Fibroblast of lung (primary cell): ENCODE measurements at places on chromosomes 7 and 10.
A peak's percentile ranks its signal among the peaks of the same experiment; 100 is the strongest.

DNA sequence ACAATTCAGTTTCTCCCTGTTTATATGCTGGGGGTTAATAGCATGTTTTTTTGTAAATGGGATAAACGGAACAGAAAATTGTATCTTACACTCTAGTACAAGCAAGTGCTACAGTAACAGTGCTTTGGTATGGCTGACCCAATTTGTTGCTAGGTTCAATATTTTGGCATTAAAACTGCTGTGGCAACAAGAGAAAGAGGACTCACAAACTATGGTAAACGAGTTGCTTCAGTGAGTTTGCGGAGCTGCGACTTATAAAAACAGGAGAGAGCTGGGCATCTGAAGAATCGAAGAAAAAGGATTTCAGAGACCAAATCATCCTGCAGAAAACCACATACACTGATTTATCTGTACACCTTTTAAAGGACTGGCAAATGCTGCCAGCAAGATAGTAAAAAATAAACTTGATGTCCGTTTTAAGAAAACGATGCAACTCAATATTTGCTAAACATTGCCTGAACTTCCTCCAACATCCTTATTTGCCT, 2.2 kb downstream of the GLUD1 start:
- DNase-seq: peak; percentile 62

- DNase-seq: no peak
Observed at GRCh38 chr10:75941223-75941801, 509.9 kb downstream of the LRMDA start.

- DNase-seq: peak; percentile 52
Observed at GRCh38 chr10:13973742-13974141, 357.0 kb downstream of the FRMD4A start.

DNA sequence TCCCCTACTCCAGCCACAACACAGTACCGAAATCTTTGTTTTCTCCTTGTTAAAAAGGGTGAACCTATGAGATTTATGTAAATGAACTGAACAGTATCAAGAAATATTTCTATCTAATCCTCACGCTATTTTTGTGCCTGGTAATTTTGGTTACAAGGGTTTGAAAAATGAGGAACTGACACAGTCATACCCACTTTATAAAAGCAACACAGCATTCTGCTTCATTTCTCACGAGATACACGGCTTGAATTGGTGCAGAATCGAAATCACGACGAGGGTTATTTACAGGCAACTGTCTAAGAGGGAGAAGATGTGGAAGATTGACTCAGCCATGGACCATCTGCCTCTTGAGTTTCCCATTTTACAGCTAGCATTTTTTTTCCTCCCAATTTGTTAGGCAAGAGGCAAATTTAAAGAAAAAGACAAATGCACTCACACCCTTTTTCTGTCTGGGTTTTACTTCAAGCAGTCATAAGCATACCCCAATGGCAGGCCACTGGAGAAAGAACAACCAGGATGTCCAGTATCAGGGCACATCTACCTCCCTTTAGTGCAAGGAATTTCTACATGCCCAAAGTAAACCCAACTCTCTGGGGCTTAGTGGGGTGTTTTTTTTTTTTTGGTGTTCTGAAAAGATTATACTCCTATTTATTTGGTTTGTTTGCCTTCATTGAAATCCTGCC, 108.1 kb downstream of the ITGB8 start:
- no peak for DNase-seq

GRCh38 chr10:75140246-75140645, 28.8 kb downstream of the SAMD8 start:
- DNase-seq: no peak

DNA sequence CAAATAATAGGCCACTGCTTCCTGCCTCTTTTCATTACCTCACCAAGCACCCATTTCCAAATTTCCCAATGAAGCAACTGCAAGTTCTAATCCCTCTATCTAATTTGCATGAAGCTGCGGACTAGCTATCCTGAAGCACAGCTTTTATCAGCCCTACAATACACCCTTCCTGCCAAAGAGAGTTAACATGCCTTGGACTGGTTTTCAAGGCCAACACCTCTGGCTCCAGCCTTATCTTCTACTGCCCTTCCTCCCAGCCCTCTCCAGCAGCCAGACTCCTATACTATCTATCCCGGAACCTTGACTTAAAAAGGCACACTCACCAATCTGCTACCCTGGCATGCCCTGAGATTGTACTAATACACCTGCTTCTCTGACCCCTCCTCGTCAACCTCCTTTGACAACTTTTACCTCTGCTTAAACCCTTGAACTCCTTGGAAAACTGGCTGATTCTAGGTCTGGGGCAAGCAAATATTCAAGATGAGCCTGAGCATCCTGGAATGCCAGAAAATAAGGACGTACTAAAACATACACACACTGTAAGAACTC, 73.4 kb downstream of the SGMS1 start:
- peak; percentile 34 for DNase-seq

- peak; percentile 11 for DNase-seq
Observed at GRCh38 chr10:28797904-28798371, 120.6 kb downstream of the BAMBI start.

- no peak for DNase-seq
Observed at GRCh38 chr7:11950281-11950680, 118.3 kb upstream of the THSD7A start.

DNA sequence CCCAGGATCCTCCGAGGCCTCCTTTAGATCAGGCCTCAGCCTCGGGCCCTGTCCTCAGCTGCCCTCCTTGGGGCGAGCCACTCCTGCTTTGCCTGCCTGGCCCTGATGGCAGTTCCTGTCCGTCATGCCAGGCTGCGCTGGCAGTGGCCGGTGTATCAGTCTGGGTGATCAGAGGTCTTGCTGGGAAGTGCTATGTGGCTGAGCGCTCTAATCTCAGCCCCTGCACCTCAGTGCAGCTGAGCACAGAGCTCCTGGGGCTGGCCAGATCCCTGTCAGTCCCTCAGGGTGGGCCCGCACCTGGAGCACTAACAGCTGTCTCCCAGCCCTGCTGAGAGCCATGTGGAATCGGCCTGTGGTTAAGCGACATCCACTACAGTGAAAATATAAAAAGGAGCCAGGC, 14.8 kb upstream of the CFAP46 start:
- DNase-seq: no peak

- no peak for DNase-seq
Observed at GRCh38 chr7:154781369-154782303, 221.3 kb downstream of the PAXIP1 start.

DNA sequence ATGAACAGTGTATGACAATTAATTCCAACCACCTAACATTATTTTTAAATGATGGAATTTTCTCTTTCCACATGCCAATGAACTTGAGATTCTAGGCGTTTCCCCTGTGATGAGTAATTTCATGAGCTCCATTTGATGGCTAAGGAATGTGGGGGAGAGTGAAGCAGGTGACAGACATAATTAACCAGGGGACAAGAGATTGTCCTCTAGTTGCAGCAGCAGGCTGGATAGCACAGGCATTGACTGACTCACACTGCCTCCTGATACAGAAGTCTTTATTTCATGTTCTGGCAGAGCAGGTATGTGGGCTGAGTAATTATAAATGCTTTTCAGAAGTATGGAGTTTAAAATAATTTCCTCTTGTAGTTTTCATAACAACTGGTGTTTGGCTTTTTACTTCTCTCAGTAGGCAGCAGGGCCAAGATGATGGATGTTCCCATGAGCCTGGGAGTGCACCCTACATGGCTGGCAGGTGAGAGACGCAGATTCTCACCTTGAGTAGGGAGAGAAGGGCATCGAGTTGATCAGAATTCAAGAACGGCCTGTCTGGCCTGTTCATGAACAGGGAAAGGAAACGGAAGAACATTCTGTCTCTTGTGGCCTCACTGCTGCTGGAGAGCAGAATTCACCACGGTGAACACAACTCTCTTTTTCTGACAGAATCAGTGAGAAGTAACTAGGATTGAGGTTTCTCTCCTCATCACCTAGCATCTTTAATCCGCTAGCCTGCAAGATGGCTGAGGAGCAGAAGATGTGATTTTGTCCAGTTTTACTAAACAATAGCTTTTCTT, 118.8 kb downstream of the AOAH start:
- peak; percentile 46 for DNase-seq

DNA sequence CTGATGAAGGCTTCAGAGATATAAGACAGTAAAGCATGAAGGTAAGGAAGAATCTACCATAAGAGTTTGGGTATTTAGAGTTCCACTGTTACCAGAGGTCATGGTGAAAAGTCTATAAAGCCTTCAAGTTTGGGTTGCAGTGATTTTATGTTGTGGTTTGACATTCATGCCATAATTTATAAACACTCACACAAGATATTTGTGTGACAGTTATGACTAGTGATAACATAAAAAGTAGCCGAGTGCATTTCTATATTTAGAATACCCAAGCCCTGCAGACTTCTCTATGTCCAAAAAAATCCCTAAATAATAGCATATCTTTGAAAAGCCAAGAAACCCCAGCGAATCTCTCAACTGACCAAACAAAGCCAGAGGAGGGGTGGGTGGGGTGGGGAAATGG, 229.9 kb downstream of the CXCL12 start:
- DNase-seq: no peak

- DNase-seq: no peak
Observed at GRCh38 chr10:88033385-88033784, 170.0 kb downstream of the PTEN start.

- DNase-seq: peak; percentile 71
Observed at GRCh38 chr10:7407368-7408290, 3.2 kb downstream of the SFMBT2 start.

GRCh38 chr7:71784180-71784579, 628.0 kb downstream of the CALN1 start:
- no peak for DNase-seq

- no peak for DNase-seq
Observed at GRCh38 chr10:130037169-130037661, 73.1 kb upstream of the EBF3 start.

DNA sequence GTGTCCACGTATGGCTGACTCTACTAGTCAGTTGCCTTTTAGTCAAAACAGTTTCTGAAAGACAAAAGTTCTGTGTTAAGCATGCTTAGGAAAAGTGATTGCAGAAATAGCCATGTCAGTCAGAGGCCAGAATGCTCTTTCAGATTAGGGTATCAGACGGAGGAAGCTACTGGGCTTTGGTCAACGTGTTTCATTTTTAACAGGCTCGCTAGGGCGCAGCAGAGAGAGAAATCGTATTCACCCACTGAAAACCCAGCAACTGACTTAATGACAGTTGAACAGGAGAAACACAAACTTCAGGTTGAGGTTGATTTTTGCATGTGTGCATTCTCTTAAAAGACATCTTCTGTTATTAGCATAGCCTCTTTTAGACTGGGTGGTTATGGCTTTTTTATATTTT, 322.6 kb upstream of the KIAA1217 start:
- no peak for DNase-seq

GRCh38 chr10:101817337-101818118, 716 bp downstream of the OGA start:
- peak; percentile 97 for DNase-seq

DNA sequence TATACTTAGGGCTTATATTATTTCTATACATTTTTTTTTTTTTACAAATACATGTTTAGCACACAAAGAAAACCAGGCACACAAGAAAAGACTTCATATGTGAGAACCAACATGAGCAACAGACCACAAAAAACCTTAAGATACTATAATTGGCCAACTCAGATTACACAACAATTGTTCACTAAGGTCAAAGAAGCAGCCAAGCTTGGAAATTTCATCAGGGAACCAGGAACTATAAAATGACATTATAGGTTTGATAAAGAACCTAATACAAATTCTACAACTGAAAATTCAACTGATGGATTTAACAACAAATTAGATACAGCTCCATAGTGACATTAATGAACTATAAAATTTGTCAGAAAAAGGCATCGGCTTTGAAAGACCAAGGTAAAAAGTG, 4.4 kb upstream of the LUC7L2 start:
- no peak for DNase-seq

DNA sequence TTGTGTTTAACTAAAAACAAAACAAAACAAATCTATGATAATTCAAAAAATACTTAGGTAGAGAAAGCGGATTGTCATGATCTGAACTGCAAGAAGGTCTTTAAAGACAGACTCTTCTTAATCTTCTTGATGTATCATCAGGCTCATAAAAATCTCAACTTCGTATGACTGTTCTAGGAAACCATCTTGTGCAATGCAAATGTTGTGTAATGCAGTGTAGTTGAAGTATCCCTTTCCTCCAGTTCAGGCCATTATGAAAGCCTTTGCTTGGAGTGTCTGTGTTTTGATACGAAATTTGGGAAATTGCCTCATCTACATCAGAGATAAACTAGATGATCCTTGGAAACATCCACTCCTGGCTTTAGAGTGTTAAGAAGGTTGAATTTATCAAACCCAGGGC, 30.9 kb downstream of the CDK1 start:
- DNase-seq: no peak

DNA sequence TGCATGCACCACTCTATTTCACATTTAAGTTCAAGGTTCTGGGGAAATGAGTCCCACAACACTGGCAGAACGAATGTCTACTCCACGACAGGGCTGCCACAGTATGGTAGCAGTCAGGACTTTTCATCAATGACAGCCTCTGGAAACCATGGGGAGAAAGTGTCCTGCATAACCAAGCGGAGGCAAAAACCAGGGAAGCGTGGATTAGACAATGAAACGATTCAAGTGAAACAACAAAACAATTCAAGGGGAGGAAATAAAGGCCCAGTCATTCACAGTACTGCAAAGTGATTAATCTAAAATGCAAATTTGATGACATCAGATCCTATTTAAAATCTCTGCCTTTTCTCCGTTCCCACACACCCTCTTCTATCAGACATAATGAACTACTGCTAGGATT, 168.2 kb downstream of the DPY19L1 start:
- DNase-seq: no peak

- DNase-seq: no peak
Observed at GRCh38 chr10:62842983-62843382, 26.8 kb upstream of the EGR2 start.

GRCh38 chr10:97781618-97782331, 10.0 kb upstream of the SFRP5 start:
- DNase-seq: no peak

DNA sequence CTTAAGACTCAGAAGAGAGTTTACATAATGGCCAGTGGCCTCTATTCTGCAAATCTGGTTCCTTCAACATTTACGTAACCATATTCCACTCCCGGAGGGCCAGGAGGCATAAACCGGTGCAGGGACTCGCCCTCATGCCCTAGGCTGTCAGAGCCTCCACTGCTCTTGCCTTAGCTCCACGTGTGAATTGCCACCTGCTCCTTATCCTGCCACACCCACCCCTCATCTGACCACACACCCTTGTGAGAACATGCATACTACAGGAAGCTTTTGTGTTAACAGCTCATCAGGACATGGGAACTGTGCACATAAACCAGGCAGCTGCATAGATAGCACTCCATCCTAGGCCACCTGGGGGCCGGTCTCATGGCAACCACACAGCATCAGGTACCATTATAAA, 146.7 kb upstream of the PFKP start:
- DNase-seq: no peak

DNA sequence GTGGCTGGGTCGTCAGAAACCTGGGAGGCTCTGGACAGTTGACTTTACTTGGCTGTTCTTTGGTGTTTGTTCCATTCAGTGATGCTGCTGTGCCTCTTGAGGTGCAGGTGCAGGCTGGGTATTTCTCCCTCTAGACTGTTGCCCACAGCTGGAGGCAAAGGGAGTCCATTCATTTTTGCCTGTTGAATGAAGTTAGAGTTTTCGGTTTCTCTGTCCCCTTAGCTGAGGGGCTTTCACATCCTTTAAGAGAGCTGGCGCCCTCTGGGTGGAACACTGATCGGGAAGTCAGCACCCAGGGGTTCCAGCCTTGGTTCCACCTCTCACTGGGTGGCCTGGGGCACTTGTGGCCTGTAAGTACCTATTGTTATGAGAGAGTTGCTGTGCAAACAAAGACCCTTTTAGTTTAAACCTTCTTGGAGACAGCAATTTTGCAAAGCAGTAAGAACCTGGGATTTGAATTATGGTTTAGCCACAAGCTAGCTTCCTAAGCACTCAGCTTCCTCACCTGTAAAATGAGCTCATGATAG, 67.2 kb downstream of the GRK5 start:
- DNase-seq: no peak
